Stimulated activated CD4-positive, alpha-beta T cell treated with anti-CD3 and anti-CD28 coated beads, Interleukin-1b, Interleukin-23, amount 100 ng/mL, for 24 hours (primary cell): ENCODE measurements at places on chromosomes 5 and 9.

DNA sequence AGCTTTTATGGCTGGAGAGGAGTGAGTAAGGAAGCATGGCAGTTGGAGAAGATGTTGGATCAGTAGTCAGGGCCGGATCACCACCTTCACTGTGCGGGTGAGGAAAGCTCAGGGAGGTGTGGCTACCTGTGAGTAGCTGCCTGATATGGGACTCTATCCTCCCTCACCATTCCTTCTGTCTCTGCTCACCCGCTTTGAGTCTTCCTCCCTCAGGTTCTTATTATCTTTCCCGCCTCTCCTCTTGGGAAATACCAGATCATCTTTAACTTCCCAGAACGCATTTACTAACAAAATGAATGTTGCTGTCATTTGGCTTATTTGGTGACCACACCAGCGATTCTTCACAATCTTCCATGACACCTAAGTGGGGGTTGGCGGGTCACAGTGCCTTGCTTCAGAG, 140.7 kb upstream of the GPR151 start:
- no peak for DNase-seq

DNA sequence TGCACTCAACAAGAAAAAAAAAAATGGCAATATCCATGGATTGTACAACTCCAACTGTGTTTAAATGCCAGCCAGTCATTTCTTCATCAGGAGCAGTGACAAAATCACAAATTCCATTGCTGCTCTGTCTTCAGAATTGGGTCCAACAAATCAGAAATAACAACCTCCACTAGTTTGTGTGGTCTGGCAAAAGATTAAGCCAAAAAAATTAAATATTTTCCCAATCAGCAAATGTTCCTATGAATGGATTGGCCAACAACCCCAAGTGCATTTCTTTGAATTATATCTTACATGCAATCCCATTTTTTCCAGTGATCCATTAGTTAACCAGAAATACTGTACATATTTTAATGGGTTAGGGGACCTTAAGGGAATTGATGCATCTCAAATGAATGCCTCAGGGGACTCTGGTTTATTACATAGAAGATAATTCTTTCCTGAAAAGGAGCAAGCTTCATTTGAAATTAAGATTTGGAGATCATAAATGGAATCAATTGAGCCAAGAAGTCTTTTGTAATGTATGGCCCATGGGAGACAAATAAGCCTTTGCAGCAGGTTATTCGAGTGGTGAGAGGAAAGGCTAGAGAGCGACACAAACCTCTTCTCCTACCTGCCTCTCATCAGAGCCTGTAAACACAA, 131.8 kb downstream of the TLE1 start:
- DNase-seq, result no peak

DNA sequence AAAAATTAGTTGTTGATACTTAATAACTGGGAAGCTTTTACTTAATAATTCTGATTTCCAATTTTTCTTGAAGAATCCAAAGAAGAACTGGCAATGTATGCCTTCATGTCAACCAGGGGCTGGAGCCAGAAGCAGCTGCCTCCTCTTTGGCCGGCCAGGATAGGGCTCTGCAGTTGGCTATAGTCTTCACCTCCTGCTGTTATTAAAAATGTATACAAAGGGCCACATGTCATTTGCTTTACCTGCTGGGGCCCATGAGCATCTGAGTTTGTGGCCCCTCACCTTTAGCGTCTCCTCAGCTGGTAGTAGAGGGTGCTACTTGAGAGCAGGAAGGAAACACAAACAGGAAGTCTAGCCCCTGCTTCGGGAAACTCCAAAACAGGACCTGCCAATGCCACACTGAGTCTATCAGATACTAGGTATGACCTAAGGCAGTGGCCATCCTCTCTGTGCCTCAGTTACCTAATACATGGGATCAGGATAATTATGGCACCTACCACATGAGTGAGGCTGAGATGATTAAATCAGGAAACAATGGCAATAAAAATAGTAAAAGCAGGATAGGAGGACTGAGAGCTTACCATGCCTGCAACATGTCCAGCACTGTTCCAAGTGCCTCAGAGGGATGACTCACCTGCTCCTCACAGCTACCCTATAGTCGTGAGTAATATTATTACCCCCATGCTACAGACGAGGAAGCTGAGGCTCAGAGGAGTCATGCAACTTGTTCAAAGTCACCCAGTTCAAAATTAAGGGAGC, 21.3 kb downstream of the CCDC69 start:
- peak; percentile 29 for DNase-seq

GRCh38 chr5:169577951-169578350, 5.6 kb upstream of the SPDL1 start:
- DNase-seq, result no peak

DNA sequence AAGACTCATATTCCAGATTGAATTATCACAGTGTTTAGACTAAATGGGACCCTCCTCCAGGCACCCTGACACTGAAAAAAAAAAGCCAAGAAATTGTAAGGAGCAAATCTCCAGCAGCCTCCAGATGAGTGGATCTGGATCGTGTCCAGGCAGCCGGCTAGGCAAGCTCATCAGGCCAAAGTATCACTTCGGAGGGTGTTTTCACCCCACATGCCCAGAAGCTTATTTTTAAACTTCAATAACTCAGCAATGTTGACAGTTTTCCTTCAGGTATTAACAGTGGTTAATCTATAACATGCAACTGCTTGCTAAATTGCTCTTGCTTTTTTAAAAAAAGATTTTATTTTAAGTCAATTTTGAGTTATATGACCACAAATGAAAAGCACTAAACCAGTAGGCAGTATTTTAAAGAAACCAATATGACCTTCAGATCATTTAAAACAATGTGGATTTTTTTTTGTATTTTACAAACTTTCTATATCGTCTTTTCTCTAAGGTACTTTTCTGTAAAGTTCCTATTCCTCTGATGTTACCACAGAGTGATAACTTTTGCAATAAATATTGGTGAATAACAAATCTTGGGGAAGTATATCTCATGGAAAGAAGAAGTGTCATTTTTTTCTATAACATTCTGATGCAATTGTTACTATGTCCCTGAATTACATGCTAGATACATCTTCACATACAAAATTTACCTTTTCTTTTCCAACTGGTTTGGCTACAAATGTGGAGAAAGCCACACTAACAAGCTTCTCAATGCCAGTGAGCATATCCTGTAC, 30.7 kb downstream of the ACOT12 start:
- DNase-seq, result no peak

DNA sequence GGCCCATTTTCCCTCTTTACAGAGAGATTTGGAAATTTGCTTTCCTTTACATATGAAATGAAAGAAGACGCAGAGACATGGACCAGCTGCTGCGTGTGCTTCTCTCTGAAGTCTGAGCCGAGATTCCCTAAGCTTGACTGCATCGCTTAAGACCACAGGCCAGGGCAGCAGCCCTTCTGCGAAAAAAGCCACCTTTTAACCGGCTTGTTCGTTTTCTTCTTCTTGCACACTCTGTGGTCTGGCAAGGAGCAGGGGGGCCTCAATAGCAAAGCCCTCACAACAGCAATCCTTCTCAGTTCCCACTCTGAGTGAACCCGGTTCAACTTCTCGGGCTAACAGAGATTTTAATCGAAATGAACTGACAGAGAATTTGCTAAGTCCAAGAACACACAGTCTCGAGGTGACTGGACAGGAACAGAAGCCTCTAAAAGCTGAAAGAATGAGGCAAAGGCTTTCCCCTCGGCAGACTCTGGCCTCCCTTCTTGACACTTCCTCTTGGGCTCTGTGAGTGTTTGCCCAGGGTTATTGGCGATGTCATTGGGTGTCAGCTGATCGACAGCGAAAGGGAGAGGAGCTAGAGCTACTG, 512.9 kb upstream of the KLF4 start:
- no peak for DNase-seq

DNA sequence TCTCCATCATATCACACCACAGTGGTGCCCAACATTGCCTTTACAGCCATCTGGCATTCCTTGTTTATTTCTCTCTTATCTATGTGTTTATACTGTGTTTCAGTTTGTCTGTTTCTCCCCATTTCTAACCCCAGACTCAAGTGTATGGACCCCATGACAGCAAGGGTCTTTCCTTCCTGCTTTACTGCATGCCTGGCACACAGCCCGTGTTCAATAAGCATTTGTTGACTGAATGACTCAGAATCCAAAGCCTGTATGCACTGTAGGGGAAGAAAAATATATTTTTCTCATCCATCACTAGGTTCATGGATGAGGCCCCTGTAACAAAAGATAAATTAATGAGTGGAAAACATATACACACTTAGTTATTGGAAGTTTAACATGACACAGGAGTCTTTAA, 190.8 kb upstream of the SEMA6A start:
- DNase-seq, result no peak

DNA sequence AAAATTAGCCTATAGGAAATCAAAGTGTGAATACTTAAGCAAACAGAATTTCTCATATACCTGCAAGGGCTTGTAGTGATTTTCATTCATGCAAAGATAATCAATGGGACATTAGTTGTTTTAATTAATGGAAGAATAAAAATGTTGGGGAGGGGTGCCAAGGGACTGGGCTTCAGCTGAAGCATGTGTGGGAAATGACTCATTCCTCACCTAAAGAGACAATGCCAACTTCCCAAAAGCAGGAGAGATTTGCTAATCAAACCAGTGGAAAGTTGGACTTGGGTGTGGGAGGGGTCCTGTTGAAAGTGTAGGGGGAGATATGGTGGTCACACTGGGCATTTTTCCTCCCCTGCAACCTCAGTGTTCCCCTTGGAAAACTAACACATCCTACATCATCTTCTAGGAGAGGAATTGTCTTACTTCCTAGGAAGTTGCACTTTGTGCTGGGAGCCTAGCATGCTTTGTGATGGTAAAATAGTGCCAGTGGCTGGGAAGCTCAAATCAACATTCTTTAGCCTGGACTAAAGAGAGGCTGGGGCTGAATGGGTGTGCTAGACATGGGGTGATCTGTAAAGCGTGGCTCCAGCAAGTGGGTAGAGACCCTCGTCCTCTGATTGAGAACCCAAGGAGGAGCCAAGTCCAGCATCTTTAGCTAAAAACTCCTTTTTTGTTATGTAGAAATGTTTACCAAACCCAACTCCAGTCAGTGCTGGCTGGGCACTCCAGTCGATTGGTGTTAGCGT, 6.4 kb upstream of the LHX2 start:
- DNase-seq, result no peak

- no peak for DNase-seq
Measured at GRCh38 chr5:165497707-165498106, 1992.3 kb downstream of the MAT2B start.

GRCh38 chr9:38110476-38110875, 41.4 kb upstream of the SHB start:
- no peak for DNase-seq

DNA sequence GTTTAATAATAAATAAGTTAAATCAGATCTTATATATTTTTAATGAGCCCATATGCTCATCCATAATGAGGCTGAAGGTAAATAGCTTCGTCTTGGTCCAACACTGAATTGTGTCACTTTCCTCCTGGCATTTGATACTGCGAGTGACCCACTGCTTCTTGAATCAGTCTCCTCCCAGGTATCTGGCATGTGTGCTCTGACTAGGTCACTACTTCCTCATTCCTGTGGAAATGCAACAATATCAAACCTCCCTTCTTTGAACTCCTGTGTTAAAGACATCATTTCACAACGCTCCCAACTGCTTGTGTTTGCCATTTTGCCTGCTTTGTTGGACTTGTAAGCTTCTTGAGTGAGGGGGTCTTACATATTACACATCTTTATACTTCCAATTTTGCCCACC, 157.7 kb downstream of the SLC24A2 start:
- DNase-seq, result no peak

- no peak for DNase-seq
Measured at GRCh38 chr9:16257604-16258003, 612.9 kb downstream of the BNC2 start.

DNA sequence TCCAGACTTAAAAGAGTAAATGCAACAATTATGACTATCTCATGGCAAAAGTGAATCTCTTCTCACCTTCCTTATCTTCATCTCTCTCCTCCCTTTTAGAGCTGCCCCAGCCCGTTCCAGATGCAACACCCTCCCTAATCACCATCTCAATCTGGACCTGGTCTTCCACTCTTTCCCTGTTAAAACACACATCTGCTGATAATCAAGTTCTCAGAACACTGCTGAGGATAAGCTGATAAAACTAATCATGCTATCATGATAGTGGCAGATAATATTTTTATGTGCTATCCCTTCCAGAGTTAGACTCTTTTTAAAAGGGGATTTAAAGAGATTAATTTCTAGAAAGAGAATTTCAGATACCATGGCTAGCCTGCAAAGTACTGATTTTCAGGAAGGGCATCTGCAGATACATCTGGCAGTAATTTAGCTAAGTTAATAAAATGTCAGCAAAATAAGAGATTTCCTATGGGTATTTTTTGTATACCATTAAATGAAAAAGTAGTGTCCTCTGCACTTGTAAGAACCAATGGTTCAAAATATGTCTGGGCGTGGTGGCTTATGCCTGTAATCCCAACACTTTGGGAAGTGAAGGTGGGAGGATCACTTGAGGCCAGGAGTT, 17.2 kb downstream of the SGTB start:
- no peak for DNase-seq

DNA sequence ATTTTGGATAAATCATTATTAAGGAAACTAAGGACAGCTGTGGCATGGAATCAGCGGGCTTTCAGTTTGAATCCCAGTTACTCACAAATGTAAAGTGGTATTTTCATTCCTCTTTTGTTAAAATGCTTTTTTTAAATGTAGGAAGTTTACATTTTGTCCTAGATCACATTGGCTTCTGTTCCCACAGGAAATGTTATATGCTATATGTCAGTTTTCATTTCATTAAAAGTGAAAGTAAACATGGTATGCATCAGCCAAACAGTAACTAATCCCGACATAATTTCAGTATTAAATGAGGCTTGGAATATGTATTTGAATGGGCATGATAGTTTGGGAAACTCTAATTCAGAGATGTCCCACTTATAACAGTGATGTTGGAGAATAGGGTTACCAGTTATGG, 18.6 kb upstream of the SMIM15 start:
- DNase-seq, result no peak

DNA sequence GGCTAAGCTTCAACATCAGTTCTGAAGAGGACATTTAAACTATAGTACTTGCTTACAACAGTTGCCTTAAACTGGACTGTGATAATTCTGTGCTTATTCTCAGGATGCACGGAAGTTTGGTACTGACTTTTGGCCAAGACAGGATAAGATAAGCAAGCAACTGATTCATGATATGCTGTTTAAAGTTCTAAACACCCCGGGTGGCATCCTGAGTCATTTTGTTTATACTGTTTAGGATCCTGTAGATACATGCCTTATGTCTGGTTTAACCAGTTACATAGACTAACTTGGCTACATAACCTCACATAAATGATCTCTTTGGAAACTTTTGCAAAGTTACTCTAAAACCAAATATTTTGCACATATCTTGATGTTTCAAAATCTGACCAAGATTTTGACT, 95.9 kb downstream of the CDH9 start:
- DNase-seq, result no peak

- DNase-seq, result peak; percentile 32
Measured at GRCh38 chr5:140251527-140251973, 51.4 kb downstream of the PFDN1 start.

DNA sequence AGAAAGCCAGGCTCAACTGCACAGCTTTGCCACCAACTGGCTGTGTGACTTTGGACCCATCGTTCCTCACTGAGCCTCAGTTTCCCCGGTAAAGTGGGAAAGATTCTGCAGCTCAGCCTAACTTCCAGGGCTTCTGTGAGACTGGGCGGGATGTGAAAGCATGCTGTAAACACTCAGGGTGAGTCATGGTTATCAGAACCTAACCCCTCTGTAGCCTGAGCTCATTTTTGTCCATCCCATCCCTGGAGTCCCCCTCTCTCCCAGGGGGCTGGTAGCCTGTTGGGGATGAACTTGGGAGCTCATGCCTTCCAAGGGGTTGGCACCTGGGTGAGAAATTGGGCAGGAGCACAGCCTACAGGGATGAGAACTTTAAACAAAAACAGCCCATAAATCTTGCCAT, 2.3 kb downstream of the CCDC69 start:
- DNase-seq, result no peak
